ENCODE measurements at places on chromosomes 7 and 10.

GRCh38 chr7:43878867-43879266 is 9.6 kb upstream of the MRPS24 start:
- no peak for DNase-seq

GRCh38 chr10:121974019-121974534 is 940 bp downstream of the NSMCE4A start:
- DNase-seq: no peak

GRCh38 chr7:5388905-5389433 is 34.7 kb downstream of the TNRC18 start:
- DNase-seq: no peak

DNA sequence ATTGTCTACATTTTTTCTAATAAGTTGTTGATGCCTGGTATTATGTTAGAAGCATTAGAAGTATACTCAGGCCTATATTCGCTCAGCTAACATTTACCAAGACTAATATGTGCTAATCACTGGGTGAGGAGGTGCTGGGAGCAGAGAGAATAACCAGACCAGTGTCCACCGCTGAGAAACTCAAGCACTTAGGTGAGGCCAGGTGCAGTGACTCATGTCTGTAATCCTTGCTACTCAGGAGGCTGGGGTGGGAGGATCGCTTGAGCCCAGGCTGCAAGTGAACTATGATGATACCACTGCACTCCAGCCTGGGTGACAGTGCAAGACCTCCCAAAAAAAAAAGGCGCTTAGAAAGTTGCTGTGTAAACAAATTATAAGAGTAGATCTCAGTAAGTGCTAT is 182.2 kb upstream of the AOAH start:
- DNase-seq: no peak

DNA sequence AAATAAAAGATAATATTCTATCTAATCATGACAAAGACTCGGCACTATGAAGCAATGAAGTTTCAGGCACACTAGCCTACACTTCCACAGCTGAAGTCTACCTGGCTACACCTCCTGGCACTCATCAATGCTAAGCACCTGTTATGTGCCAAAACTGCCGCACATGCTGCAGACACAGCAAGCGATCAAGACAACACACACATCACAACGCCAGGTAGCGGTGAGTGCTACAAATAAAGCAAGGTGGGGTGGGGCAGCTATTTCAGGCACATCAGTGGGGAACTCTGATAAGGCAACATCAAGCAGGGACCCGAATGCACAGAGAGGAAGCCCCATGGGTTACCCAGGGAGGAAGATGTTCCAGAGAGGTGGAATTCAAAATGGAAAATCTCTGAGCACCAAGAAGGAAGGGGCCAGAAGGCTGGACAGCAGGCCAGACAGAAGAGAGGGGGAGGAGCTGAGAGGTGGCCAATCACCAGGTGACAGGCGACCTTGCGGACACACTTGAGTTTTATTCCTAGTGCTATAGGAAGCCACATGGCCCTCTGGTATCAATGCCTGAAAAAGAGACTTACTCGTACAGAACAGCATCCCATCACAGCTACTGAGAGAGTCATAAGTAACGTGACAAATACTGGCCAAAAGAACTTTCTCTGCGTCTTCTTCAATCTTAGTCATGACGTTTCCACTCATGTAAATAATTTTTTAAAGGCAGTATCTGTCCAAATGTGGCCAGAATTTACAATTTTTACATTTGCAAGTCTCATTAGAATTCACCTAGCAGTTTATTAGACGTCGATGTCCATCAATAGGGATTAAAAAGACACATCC is 8.0 kb downstream of the PSAP start:
- DNase-seq: no peak

GRCh38 chr7:27860800-27861199 is 120.8 kb downstream of the TAX1BP1 start:
- DNase-seq: no peak

DNA sequence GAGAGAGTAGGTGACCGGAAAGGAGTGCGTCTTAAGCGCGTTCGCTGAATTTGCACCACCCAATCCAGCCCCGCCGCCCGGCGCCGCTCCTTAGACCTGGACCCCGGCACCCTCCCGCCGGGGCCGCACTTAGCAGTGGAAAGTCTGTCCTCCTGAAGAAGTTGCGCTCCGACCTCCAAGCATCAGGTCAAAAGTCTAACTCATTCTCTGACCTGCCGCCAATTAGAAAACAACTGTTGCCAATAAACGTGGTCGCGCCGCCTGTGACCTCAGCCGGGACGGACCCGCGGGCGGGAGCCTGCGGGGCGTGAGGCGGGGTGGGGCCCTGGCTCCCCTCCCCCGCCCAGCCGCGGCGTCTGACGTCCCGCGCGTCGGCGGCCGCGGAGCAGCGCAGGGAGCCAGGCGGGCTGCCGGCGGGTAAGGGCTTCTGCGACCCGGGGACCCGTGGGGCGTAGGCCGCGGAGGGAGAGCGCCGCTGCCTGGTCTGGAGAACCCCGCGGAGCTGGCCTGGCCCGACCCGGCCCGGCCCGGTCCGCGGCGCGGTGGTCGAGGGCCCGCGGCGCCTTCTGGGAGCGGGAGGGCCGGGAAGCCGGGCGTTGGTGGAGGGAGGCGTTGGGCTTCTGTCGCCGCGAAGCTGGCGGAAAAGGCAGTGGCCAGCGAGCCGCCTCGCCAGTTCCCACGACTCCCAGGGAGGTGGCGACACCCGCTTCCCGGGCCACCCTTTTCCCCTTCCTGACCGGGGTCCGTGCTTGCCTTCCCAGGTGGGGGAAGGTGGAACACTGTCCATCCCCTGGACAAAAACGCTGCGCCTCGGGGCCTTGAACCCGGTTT is at the start of gene BCAP29:
Gene BCAP29 (plus strand): TSS at position 362 of the 831 bp plus-strand sequence. CDS start 527 bp downstream, outside the sequence.
- DNase-seq: peak; percentile 75

DNA sequence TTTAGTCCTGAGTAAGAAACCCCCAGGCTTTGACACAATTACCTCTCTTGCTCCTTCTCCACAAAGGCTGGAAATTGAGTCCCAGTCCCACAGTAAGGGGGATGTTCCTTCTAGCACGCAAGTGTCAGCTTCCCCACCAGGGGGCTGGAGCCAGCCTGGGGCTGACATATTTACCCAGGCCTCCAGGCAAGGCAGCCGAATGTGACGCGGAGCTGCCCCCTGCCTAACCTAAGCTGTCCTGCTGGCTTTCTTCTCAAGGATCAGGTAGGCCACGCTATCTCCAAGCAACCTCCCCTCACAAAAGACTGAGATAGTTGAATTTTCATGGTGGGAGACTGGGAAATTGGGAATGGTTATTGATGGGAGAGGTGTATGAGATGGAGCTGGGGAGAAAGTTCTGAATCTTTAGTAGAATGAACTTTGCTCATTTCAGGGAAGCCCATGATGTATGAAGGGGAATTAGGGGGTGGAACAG is 19.2 kb upstream of the BMPER start:
- DNase-seq: no peak

- DNase-seq: no peak
These were observed 12.9 kb downstream of the MDH2 start for GRCh38 chr7:76060842-76061241.

GRCh38 chr10:49034925-49035324 is 80.4 kb downstream of the VSTM4 start:
- DNase-seq: no peak

- DNase-seq: no peak
These were observed 467.0 kb downstream of the ADRA2A start for GRCh38 chr10:111543854-111544253.

- no peak for DNase-seq
These were observed 288.0 kb downstream of the ARL4A start for GRCh38 chr7:12975412-12975811.

DNA sequence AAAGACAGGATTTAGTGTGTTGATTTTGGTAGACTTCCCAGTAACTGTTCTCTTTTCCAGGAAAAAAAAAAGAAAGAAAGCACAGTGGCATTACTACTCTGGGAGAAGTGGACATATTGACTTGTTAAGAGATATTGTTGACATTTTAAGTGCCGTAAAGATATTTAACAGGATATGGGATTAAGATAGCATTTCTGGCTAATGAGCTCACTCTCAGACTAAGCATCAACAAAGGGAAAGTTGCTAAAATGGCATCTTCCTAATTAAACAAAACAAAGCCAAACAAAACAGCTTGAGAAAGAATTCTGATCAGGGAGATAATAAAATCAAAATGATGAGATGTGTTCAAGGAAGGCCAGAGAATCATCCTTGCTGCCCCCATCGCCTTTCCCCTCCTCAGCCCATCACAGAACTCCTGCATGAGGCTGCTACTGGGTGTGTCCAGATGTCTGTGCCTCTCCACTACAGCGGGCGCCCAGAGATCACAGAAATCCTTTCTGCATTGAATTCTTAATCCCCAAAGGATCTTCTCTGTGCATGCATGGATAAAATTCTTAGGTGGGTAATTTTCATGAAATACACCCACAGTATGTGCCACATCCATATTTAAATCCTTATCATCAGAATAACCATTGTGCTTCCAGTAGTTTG is 270.5 kb downstream of the POU6F2 start:
- DNase-seq: no peak

DNA sequence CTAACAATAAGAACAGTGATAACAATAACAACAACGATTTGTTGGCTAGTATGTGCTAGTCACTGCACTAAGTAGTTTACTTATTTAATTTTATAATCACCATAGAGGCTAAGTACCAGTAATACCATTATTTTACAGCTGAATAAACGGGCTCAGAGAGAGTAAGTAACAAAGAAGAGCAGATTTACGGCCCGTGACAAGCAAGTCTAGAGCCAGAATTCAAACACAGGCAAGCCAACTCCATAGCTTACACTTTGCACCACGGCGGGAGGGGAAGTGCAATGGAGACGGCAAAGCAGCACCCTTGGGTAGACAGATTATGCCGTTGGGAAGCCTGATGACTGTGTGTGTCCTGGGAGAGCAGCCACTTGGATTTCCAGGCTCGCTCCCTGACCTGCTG is 1.2 kb upstream of the OR6V1 start:
- DNase-seq: no peak

- no peak for DNase-seq
These were observed 25.0 kb downstream of the SEC61A2 start for GRCh38 chr10:12154516-12154915.

DNA sequence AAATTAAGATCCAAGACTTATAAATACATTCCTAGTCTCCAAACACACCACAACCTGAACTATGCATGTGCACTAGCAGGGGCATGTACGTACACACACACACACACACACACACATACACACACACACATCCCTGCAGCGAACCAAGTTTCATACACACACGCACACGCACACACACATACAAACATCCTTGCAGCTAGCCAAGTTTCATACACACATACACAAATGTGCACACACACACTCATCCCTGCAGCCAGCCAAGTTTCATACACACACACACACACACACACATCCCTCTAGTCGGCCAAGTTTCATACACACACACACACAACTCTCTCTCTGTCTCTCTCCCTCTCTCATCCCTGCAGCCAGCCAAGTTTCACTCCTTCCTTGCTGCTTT is 82.7 kb upstream of the WIPF3 start:
- DNase-seq: no peak

GRCh38 chr7:99255463-99255862 is 17.2 kb upstream of the MYH16 start:
- DNase-seq: no peak

- peak; percentile 61 for DNase-seq
These were observed 115.2 kb downstream of the SORBS1 start for GRCh38 chr10:95445837-95446486.

DNA sequence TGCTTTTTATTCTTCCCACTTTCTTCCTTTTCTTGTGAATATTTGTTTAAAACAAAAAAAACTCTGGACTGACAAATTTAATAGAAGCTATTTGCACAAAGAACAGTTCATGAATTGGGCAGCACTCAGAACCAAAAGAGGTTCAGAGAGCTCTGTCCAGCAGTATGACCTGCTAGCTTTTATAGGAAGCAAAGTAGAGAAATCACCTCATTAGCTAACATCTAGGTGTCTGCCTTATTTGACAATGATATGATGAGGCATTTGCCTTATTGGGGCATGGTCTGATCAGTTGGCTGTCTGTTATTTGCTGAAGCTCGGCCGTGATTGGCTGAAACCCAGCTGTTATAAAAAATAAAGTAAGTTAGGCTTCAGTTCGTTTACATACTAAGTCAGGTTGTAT is 819 bp upstream of the TRIM4 start:
- DNase-seq: no peak

DNA sequence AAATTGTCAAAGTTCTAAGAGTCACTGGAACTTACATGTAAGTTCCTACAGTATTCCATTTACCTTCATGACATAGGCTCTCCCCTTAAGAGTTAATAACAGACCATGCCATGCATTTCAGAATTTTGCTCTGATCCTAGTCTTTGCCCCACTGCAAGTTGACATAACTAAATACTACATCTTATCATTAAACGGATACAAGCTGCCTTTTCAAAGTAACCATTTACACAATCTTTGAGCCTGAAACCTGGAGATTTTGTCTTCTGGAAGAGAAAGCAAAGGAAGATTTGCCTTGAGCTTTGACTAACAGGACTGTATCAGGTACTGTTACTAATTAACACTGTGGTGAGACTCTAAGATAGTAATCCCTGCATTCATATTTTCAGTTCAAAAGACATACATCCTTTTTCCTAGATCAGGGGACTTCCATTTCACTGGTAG is 9.3 kb upstream of the AKR1D1 start:
- DNase-seq: no peak

DNA sequence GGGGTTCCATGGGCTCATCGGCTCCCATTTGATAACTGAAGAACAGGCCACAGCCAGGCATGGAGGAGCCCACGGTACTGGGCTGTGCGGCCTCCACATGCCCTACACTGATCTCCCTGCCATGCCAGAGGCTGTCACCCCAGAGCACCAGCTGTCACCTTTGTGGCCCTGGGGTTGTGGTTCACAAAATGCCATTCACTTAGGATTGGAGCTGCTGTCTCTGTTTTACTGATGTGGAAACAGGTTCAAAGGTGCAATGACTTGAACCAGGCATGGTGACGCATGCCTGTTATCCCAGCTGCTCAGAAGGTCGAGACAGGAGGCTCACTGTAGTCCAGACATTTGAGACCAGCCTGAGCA is 4.3 kb upstream of the UPK3B start:
- no peak for DNase-seq

GRCh38 chr10:17643339-17643754 is 604 bp upstream of the STAM start:
- no peak for DNase-seq

- DNase-seq: no peak
These were observed 71.1 kb downstream of the FIGNL1 start for GRCh38 chr7:50379082-50379481.

- no peak for DNase-seq
These were observed 177.6 kb upstream of the HDAC9 start for GRCh38 chr7:18317941-18318340.

DNA sequence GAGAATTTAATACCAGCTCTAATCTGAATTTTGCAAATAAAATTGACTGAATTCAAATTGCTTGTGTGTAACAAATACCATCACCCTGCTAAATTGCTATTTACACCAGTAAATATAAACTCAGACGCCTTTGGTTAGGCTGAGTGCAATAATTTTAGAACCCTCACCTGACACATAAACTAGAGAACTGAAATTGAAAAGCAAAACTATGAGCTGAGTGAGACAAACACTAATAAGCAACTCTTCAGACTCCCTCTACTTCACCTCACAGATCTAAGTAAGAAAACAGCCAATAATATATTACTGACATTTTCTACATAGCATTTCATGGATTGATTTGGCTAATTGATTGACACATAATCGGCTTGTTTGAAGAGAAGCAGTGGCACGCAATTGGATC is 621.2 kb downstream of the REEP3 start:
- no peak for DNase-seq

GRCh38 chr7:80725181-80725611 is 86.8 kb downstream of the CD36 start:
- no peak for DNase-seq
